ENCODE measurements at places on chromosomes 12 and 14.
A peak's percentile ranks its signal among the peaks of the same experiment; 100 is the strongest.

- DNase-seq, result no peak
Measured at GRCh38 chr14:104298458-104298857, 160.1 kb downstream of the KIF26A start.

DNA sequence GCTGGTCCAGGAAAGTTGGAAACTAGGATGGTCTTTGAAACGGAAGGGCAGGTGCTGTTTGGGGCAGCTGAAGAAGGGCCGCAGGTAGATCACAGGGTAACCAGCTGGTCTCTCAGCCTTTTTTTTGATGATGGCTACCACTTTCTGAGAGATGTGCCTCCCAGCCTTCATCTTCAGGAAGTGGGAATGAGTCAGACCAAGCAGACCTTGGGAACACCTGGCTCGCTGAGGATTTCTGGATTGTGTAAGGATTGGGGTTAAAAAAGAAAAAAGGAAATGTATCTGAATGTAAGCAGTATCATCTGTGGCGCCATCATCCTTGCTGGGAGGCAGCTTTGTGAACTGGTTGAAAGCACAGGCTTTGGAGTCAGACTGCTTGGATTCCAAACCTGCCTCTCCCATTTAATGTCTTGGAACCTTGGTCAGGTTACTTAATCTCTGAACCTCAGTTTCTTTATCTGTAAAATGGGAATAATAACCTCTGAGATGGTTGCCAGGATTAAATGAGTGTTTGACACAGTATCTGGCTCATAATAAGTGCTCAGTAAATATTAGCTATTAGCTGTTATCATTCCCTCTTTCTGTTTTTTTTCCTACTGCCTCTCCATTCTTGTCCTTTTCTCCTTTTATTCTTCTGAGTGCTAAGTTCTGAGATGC, 1.7 kb downstream of the PRPF40B start:
- DNase-seq, result no peak

- DNase-seq, result no peak
Measured at GRCh38 chr12:101570047-101570446, 24.7 kb upstream of the MYBPC1 start.

DNA sequence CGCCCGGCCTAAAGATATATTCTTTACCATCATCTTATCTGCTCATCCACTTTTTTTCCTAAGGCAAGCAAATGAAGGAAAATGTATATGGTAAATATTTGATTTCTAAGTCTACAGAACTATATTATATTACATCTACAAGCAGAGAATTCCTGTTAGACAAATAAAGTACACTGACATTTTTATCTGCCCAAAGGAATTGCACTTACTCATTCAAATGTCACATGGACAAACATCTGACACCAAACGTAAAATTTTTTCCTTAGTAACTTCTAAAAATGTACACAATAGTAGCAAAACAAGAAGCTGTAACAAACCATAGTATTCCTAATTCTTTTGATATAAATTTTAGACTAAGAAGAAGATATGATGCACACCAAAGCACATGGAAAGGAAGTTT, 51.0 kb downstream of the SPPL3 start:
- DNase-seq, result no peak

GRCh38 chr12:105935981-105936380, 202.8 kb downstream of the NUAK1 start:
- no peak for DNase-seq

DNA sequence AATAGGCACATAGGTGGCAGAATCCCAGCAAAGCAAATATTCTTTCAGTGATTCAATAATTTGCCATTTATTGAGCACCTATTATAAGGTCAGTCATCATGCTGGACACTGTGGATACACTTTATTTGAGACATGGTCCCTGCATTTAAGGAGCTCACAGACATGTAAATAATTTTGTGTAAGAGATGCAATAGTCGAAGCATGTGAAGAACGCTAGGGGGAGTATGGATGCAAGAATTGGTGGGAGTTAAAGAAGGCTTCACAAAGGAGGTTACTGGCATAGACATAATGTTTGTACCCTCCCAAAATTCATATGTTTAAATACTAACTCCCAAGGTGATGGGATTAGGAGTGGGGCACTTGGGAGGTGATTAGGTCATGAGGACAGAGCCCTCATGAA, 260.6 kb upstream of the GARIN6 start:
- DNase-seq, result no peak

- no peak for DNase-seq
Measured at GRCh38 chr14:98623788-98624415, 648.1 kb downstream of the BCL11B start.

DNA sequence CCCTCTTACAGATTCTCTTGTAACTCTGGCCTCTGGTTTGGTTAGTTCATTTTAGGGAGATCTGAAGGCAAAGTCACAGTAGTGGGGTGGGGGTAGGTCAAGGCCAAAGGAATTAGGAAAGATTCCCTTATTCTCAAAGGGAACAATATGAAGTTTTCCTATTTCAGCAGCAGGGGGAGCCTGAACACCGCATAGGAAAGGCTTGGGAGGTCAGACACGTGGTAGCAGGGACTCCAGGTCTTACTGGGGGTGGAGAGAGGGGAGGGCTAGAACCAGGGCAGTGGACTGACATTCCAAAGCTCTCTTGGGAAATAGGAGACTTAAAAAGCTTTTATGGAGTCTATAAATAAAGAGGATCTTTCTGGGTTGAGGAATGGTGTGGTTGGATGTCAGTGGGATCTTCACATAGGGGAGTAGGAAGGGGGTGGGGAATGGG, 1.3 kb downstream of the ZC3H10 start:
- peak; percentile 71 for DNase-seq

DNA sequence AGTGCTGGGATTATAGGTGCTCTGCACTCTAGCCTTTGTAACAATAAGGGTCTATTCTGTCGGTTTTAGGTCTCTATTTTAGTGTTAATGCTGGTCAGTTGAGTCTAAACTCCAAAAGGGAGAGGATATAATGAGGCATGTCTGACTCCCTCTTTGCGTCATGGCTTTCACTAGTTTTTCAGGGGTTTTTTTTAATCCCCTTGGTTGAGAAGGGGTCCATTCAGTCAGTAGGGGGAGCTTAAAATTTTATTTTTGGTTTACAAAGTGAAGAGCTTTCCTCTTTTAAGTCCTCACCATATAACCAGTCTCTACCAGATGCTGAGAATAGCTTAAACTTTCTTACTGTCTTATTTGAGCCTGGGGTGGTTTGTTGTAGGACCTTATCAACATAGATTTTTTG, 106.9 kb downstream of the PRKCH start:
- DNase-seq, result no peak

- no peak for DNase-seq
Measured at GRCh38 chr12:51620448-51620847, 29.4 kb downstream of the SCN8A start.

DNA sequence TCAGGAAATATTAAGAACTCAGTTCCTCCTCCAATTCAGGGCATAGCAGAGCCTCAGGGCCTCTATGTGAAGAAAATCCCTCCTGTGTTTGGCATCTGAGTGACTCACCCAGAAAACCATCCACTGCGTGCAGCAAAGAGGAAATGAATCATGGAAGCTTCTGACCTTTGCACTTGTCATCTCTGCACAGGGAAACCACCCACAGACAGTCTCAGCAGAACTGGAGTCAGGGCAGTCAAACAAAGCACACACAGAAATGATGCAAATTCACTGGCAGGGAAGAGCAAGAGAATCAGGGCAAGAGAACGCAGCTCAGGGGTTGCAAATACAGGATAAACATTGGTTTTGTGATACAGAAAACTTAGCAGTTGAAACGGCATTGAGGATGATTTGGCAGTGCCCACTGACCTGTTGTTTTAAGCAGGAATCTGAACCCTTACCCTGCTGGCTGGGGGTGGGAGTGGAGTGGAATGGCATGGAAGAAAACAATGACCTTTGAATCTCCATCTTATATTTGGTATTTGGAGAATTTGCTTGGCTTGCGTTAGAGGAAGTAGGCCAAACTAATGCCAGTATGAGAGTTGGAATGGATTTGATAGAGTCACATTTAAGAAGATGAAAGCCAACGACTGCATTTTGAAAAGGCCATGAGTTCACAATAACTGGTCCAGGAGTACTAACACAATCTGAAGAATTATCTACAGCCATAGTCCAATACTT, 53.5 kb downstream of the PHLDA1 start:
- DNase-seq, result peak; percentile 46

GRCh38 chr14:87264796-87265195, 728.2 kb downstream of the GALC start:
- DNase-seq, result no peak

DNA sequence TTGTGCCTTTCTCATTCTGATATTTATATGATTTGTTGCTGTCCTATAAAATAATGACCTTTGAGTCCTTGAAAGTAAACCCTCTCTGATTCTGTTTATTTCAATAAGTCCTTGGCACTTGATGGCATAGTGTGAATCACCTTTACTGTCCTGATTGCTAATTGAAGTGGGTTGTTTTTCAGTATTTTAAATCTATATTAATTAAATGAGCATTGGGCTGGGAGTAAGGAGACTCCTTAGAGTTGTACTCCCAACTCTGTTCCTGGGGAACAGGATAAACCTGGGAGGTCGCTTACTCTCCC, 235.7 kb downstream of the EGLN3 start:
- DNase-seq, result no peak

DNA sequence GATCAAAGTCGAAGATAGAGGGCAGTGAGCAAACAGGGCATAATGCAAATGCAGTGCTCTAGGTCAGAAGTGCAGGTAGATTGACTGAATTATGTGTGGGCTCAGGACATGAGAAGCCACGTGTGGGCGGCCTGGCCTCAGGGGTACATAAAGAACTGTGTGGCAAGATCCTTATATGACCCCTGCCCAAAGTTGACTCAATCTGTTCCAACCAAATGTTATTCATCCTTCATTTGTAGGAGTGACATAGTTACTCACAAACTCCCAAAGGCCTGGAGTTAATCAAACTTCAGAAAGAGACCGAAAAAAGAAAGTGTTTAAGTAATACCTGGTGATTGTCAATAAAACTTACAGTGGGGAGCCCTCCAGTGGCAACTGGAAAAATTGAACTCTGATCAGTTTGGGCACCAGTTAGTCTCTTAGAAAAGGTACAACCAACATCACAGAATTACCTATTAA, 150.4 kb upstream of the FAR2 start:
- no peak for DNase-seq

GRCh38 chr12:43114316-43114715, 437.7 kb downstream of the ADAMTS20 start:
- no peak for DNase-seq

DNA sequence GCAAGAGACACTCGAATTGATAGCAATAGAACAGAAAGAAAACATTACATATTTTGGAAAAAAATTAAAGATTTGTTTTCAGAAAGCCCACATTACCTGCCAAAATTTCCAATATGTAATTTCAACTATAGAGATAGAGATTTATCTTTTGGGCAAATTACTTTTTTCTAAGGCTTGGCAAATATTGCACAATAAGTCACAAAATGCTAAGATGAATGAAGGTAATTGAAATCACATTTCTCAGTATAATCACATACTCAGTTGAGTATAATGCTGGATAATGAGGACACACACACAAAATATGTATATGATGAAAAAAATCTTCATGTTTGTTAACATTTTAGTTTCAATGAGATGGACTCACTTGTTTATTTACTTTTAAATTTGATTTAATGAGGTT, 189.2 kb upstream of the STXBP6 start:
- no peak for DNase-seq

GRCh38 chr12:10722905-10723746, at the start of gene YBX3:
Gene YBX3 (minus strand): TSS chr12:10723323. CDS start chr12:10723111, 212 bp downstream.
- DNase-seq, result no peak

DNA sequence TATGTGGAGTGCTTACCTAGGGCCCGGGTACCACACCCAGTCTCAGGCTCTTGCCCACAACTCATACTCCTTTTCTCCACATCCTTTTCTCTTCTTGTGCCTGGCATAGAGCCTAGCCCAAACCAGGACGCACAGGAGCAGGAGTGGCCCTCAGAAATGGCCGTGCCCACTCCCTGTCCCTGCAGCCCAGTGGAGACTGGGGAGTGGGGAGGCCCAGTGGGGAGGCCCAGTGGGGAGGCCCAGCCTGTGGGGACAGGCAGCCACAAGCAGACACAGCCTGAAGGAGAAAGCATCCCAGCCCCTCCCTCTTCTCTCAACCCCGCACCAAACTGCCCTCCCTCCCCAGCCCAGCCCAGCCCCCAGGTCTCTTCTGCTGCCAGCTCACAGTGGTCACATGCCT, 196.8 kb downstream of the KIF26A start:
- DNase-seq, result no peak

- peak; percentile 90 for DNase-seq
Measured at GRCh38 chr12:108562348-108563135, at the start of gene ISCU. Gene ISCU (plus strand): TSS chr12:108562596. CDS start chr12:108562623, 27 bp downstream.

- no peak for DNase-seq
Measured at GRCh38 chr14:74257941-74258763, 18.9 kb downstream of the VSX2 start.

- no peak for DNase-seq
Measured at GRCh38 chr14:50545618-50546017, 13.2 kb upstream of the MAP4K5 start.

- no peak for DNase-seq
Measured at GRCh38 chr14:96658611-96659010, 138.6 kb upstream of the VRK1 start.

DNA sequence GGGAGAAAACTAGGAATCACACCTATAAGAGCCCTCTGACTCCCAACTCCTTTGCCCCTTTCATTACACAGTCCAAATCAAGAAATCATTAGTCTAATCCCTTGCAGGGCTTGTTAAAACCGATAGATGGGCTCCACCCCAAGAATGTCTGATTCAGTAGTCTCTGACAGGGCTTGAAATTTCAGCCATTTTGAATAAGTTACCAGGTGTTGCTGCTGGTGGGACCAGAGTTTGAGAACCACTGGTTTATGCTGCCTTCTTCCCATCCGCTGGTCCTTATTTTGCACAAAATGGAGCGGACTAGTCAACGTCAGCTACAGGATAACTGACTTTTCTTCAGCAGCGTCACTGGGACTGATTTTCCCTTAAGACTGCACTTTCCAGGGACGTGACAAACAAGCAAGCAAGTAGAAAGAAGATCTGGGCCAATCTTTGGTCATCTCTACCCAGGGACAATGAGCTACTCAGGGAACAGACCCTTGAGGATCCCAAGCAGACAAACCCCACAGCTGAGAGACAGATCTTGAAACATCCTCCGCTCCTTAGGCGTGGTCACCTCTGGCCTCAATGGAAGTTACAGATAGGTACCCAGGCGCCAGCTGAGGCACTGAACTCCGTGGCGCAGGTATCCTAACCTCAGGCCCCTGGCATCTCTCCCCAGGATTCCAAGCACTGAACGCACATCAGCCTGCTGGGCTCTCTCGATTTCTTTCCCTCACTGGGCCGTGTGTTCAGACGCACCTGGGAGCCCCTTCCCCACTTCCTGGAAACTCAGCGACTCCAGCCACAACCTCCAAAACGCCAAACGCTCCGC, 900 bp downstream of the KCTD10 start:
- no peak for DNase-seq

DNA sequence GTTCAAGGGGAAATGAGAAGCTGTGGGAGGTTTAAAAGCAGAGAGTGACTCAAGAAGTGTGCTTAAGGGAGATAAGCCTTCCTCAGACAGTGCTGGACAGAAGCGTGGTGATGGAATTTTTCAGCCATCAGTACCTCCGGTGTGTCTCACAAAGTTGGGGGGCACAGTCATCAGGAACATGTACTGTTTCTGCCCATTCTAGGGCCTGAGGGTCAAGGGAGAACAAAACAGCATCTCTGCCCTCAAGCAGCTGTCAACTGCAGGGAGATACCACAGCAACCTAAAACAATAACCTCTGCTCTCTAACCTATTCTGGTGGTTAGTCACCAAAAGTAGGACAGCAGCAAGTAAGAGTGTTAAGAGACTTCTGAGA, 2.0 kb upstream of the STON2 start:
- peak; percentile 10 for DNase-seq

- DNase-seq, result no peak
Measured at GRCh38 chr14:89255012-89255411, 162.0 kb downstream of the FOXN3 start.

GRCh38 chr12:75065482-75065881, 144.2 kb downstream of the KCNC2 start:
- DNase-seq, result no peak

Data from GF-D8 (cell line).